ENCODE measurements at places on chromosomes 12 and 14. TPM values are rescaled to one million over a fixed set of nuclear protein-coding genes. Genes with fewer than 3 reads are reported as not detected.
A peak's percentile ranks its signal among the peaks of the same experiment; 100 is the strongest.

Gene NTN4
- total RNA-seq, result 74.5 TPM

DNA sequence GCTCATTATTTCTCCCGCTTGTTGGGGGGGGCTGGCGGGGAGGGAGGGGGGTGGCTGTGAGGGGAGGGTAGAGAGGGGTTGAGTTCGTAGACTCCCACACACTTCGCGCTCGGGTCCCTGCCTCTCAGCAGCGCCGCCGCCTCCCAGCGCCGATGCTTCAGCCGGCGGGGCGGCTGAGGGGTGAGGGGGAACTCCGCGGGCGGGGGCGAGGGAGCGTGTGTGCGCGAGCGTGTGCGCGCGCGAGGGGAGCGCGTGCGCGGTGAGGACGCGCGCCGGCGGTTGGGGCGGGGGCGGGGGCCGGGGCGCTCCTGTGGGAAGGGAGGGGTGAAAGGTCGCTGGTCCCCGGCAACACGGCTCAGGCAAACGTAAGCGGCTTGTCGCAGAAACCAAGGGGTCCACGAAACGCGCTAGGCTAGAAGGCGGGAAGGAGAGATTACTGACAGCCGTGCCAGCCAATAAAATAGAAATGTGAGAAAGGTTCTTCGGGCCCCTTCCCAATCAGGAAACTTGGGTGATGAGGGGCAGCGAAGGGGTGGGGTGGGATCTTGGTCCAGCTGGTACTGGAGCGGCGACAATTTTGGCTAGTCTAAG is 343 bp upstream of the NOVA1 start:
- DNase-seq, result peak; percentile 88

GRCh38 chr12:127667131-127667685 is 599.8 kb upstream of the TMEM132C start:
- DNase-seq, result no peak

DNA sequence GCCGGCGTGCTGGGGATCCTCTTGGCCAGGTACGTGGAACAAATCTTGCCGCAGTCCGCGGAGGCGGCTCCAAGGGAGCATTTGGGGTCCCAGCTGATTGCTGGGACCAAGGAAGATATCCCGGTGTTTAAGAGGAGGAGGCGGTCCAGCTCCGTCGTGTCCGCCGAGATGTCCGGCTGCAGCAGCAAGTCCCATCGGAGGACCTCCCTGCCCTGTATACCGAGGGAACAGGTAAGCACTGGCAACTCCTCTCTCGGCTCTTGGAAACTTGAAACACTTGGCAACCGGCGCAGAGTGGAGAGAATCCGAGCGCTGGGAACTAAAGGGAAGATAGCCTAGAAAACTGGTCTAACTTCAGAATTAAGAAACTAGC is 1.7 kb downstream of the PDE3A start:
- peak; percentile 63 for DNase-seq

DNA sequence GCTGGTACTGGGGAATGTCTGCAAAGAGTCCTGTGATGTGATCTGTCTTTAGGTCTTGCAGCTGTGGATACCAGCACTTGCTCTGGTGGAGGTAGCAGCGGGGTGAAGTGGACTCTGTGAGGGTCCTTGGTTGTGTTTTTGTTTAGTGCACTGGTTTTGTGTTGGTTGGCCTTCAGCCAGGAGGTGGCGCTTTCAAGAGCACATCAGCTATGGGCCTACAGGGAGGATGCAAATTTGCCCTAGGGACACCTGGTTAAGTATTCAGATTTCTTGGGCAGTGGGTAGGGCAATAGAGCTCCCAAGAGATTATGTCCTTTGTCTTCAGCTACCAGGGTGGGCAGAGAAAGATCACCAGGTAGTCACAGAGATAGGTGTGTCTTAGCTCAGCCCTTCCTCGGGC is 63.8 kb downstream of the PTGER2 start:
- DNase-seq, result no peak

GRCh38 chr12:92221656-92222315 is 76.1 kb upstream of the BTG1 start:
- DNase-seq, result no peak

DNA sequence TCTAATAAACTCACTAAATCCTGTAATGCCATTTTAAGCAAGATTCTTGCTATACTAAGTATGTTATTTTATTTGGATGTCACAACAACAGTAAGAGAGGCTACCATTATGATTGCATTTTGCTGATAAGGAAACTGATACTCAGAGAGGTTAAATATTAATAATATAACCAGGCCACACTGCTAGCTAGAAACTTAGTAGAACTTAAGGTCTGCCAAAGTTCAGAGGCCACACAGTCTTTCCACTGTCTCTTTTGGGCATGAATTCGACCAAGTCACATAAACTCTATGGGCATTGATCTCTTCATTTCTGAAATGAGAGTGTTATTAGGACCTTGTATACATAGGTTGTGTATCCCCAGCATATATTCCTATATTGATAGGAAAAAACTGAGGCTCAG is 147.9 kb downstream of the SYNE2 start:
- no peak for DNase-seq

DNA sequence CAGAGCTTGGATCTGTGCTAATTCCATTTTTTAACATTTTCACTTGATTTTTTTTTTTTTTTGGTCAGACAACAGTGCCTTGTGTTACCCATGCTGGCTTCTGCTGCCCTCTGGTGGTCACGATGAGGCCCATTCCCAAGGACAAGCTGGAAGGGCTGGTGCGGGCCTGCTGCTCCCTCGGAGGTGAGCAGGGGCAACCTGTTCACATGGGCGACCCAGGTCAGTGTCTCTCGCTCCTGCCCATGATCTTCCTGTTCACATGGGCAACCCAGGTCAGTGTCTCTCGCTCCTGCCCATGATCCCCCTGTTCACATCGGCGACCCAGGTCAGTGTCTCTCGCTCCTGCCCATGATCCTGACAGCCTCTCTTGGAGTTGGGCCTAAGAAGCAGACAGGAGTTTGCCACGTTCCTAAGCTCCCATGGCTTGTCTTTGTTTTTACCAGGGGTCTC is 59.4 kb downstream of the DGLUCY start:
- DNase-seq, result peak; percentile 86

GRCh38 chr12:67877727-67878126 is 111.5 kb upstream of the IFNG-AS1 start:
- no peak for DNase-seq

DNA sequence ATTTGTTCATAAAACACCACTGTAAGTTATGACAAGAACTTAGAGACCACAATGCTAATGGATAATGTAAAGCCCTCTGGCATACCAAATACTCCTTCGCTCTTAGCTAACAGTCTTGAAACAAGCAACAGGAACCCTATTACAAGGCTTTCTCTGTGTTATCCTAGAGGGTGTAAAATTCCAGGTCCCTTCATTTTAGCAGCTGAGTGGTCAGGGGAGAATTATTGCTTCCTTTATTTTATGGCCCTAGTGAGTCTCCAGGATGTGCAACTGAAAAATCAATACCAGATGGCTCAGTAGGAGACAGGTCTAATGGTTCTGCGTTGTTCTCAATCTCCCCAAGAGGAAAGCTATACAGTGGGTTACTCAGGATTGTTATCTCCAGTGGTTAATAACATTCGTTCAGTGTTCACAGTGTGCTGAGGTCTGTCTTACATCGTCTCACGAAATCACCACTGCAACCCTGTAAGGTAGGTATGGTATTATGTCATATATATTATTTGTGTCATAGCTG is 172.7 kb upstream of the CNOT2 start:
- DNase-seq, result no peak

GRCh38 chr12:48996794-48997718 is 2.1 kb downstream of the DDN start:
- peak; percentile 91 for DNase-seq
